ENCODE measurements at places on chromosomes 3 and 15.

DNA sequence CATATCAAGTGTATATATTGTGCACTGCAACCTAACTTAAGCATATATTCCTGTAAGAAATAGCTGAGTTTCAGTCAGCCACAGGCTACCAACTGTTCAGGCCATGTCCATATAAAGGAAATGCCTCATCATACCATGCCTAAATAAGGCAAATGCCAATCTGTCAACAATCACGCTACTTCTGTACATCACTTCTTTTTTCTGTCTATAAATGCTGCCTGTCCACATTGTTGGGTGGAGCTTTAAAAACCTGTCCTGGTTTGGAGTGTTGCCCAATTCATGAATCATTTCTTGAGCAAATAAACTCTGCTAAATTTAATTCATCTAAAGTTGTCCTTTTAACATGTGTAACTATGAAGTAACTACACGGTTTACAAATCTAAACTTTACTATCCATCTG, 1091.9 kb downstream of the NSUN3 start:
- DNase-seq, result peak; percentile 94

DNA sequence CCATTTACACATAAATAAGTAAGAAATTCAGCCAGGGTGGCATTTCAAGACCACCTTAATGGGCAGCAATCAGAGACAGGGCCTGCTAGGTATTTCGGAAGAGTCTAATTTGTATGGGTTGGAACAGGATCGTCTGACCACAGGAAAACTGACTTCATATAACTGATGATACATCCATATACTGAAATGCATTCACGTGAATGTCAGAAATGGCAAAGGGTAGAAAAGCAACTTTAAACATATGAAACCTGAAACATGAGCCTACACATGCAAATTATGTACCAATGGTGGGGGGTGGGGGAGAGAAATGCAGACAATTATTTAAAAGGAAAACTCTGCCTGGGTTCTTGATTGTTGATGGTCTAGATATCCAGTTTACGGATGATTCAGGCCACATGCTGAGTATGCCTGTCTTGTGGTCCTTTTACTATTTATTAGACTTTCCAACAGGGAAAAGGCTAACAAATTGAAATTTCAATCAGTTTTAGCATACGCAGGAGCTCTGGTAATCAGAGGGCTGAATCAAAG, 582.2 kb downstream of the FOXP1 start:
- DNase-seq, result no peak

- no peak for DNase-seq
These were observed 374.6 kb upstream of the TBL1XR1 start for GRCh38 chr3:177571944-177572315.

DNA sequence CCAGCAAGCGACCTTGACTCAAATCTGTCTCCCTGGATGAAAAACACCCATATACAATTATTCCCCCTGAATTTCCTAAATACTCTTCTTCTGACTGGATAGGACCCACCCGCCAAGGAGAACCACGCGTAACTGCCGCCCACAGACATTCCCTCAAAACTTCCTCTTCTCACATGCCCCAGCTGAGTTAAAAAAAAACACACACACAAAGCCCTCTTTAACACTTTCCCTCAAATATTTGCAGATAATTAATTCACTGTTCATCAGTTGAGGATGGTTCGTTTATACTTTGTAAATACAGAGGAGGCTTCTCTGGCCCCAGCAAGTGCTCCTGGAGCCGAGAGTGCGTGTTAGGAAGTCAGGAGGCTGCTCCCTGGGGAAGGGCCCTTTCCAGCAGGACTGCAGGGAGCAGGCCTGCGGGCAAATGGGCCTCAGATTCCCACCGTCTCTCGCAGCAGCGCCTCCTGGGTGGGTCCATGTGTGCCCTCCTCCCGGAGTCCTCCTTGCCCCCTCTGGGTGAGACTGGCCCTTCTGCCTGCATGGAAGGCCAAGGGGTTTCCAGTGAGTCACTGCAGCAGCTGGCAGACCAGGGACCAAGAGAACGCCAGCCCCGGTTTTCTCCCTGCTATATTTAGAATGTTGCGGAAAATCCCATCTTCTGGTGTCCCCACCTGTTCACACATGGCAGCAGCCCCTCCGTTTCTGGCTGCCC, 46.8 kb downstream of the MGLL start:
- DNase-seq, result no peak

- DNase-seq, result no peak
These were observed 3.1 kb downstream of the SH3BP5 start for GRCh38 chr3:15329046-15330005.

- DNase-seq, result peak; percentile 63
These were observed 9.7 kb downstream of the EOMES start for GRCh38 chr3:27712136-27713077.

DNA sequence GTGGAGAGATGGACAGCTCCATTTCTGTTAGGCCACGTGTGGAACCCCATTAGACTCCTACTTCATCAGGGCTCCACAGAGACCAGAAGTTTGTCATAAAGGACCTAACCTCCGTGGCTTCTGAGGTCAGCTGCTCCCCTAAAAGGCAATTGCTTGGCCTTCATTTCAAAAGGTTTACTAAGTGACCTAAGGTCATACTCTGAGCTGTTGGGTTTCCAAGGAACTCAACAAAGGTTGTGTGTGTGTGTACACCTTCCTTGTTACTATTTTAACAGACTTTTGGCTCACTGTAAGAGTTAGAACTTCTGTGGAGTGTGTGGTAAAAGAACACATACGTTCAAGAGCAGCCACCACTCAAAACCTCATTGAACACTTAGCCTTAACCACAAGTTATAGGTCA, 73.9 kb downstream of the SEC22A start:
- no peak for DNase-seq

- DNase-seq, result no peak
These were observed 5.5 kb upstream of the TMEM212 start for GRCh38 chr3:171837698-171838097.

DNA sequence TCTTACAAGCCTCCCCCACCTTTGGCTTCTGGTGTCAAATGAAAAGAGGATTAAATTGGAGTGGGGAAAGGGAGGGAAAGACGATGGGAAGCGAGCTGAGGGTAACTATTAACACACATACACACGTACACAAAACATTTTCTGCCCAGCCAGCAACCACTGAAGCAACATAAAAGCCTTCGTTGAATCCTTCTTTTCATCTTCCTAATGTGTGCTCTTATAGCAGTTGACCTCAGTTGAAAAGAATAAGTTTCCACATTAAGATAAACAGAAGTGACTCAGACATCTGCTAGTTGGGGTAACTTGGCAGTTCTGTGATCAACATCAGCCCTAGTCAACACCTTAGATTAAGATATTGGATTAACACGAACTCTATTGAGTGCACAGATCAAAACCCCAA, 558.5 kb downstream of the MECOM start:
- DNase-seq, result peak; percentile 81

- no peak for DNase-seq
These were observed 190.8 kb downstream of the XXYLT1 start for GRCh38 chr3:195080125-195080524.

- DNase-seq, result no peak
These were observed 193.9 kb downstream of the ZNF621 start for GRCh38 chr3:40718681-40719080.

- no peak for DNase-seq
These were observed 16.1 kb downstream of the DNAJA4 start for GRCh38 chr15:78280319-78281072.

DNA sequence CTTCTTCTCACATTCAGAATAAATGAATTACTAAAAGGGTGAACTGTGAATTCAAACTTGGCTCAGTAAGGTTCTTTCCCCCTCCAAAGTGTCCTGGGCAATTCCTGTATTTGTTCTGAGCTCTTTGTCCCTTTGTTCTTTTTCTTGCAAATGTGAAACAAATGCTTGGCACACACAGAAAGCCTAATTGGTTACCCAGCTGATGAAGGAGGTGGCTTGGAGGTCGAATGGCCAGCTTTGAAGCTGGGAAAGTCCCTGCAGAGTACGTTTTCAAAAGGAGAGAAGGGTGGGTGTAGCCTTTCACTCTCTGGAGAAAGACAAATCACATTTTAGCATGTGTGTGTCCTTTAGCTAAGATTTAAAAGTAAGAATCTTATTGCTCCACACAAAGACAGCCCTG, 154.4 kb downstream of the PEX5L start:
- no peak for DNase-seq

DNA sequence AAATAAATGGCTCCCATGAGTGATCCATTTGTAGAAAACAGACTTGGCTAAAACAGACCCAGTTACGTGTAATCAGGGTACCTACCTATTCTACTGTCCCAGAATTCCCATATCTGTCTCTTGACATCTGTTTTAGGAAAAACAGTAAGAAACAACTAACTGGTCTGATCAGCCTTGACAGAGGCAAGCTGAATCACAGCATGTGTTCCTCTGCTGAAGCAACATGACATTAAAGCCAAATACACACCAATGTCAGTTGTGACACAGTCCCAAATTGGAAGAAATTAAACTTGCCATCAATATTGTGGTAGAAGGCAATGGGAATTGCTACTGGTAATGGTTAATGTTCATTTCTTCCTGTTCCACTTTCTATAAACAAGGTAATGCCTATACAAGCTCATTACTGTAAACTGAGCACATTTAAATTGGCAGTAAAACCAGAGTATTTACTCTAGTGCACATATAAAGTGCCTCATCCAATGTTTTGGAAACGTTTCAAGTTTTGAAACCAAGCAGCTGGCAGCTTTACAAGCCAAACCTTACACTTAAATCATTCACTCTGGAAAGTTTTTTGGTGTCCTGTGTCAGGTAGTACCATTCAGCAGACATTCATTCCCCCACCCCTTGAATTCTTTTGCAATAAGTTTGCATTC, 27.0 kb downstream of the ALDH1A2 start:
- DNase-seq, result peak; percentile 90

DNA sequence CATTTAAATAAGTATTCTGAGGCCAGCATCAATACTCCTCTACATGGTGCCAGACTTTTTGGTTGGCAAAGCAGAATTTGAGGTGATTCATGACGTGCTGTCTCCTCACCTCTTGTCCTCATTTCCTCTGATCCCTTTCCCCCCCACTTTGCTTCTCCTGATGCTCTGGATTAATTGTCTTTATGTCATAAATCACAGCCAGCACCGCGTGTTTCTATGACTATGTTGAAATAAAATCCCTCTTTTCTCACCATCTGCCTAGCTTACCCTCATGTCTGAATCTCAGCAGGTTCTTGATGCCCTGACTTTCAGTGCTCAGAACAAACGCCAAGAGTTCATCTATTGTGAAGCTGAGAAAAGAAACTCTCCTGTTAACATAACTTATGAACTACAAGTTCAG, 19.7 kb upstream of the PTPRG start:
- no peak for DNase-seq

DNA sequence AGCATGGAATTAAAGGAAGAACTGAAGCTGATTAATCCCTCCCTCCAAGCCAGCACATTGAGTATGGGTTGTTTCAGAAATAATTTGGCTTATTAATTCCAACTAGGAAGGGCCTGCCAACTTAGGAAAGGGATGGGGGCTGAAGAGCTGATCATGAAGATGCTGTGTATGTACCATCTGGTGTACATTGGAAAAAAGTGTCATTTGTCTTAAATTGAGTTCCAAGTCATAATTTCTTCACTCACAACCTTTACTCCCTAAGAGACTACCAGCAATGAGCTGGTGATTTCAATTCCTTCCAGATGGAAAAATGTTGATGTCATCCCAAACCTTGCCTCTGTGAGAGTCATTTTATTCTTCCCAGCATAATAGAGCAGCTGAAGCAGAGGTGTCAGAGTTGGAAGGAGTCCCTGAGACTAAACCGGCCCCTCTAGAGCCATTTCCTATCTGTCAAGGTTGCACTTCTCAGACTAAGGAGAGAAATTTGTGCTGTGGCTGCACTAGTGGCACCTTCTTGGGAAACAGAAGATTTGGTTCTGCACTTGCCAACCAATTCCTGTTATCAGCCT, 79.4 kb downstream of the GTPBP8 start:
- DNase-seq, result no peak

DNA sequence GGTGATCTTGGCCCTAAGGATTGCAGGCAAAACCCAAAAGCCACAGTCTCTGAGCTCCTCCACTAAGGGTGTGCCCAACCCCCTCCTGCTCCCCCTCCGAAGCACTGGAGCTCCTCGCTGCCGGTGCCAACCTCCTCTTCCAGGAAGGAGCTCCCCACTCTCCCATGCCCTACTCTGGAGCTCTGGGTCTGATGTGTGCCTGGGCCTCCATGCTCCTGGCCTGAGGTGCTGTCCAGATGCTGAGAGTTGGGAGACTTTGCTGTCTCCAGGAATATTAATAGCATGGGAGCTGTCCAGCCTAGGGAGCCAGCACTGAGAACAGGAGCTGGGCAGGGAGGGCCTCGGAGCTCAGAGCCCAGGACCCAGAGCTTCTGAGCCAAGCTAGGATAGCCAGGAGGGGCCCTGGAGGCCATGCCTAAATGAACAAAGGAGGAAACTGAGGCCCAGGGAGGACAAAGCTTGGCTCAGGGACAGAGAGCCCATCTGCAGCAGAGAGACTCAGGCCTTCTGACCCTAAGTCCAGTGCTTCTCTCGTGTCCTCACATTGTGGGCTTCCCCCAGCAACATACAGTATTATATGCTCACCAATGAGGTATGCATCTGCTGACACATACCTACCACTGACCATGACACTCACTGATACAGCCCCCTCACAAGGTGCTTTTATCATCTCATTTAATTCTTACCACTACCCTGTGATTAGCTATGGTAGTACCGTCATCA, 36.9 kb upstream of the HERC1 start:
- DNase-seq, result peak; percentile 67

DNA sequence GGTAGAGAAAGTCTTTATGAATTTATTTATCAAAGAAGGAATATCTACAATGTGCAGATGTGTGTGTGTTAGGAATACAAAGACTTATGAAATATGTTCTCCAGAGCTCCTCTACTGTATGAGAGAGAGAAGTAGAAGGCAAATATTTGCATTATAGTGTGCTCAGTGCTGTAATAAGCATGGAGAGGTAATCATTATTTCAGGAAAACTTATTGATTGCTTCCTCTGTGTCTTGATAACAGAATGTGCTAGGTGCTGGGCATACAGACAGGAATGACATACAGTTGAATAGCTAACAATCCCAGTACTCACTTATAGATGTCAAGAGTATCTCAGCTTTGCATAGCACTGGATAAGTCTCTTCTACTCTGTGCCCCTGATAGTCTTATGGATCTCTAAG, 30.2 kb downstream of the ATG7 start:
- DNase-seq, result no peak

DNA sequence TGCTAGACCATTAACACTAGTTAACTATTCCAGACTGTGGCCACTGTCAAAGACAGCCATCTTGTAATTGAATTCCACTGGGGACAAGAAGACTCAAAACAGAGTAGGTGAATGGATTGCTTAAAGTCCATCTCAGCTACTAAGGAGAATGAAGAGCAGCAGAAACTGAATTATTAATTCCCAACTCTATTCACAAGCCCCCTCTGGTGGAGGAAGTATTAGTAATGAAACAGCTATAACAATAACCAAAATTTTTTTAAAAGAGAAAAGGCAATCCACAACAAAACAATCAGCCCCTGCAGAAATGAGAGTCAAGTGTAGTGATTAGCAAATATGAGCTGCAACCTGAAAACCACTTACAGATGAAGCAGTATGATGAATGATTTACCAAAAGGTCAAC, 302.8 kb downstream of the FHIT start:
- peak; percentile 22 for DNase-seq

DNA sequence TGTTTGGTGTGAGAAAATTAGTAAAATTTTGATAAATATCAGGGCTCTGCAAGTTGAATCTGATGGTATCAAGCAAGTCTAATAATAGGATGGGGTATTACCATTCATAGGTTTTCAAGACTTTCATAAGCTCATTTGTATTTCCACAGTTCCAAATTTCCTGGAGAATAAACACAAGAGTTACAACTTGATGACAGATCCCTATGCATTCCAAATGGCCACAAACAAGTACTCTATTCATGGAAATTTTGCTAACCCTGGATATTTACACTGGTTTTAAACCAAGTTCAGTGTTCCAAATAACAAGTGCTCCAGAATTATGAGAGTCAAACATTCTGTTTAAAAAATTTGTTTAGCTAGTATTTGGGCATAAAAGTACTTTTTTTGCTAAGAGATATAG, 75.0 kb upstream of the CNTN6 start:
- no peak for DNase-seq
